ENCODE measurements at places on chromosomes 7 and 10.

GRCh38 chr10:114181971-114182370 lies 2.8 kb downstream of the TDRD1 start:
- DNase-seq = no peak

- DNase-seq = no peak
Observed at GRCh38 chr7:112891698-112892097, 101.5 kb upstream of the TMEM168 start.

GRCh38 chr7:139699640-139700504 lies 77.9 kb downstream of the HIPK2 start:
- no peak for DNase-seq

GRCh38 chr10:34578468-34578867 lies 236.6 kb downstream of the PARD3 start:
- DNase-seq = no peak

DNA sequence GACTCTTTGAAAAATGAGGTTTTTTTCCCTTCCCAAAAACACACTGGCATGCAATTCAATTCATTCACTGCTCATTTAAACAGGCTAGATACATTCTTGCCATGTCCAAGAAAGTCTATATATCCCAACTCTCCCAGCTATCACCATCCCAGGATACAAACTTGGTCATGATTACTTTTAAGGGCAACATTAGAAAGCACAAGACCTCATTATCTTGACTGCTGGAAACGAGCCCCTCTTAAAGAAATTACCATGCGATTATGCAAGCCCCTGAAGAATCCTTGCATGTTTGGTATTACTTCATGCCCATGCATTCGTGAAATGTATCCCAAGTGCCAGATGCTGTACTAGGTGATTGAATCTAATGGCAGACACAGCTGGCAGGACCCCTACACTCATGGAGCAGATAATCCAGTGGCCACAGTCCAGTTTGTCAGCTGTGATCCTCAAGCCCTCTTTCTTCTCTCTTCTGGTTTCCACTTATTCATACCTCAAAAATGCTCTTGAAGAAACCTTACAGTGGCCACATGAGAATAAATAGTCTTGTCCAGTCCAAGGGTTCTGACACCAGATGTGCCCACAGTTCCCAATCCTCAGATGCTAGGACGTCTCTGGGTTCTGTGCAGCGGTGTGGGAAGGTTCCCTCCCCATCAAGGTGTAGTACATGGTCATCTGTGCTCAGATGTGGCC lies 103.7 kb upstream of the HABP2 start:
- no peak for DNase-seq

DNA sequence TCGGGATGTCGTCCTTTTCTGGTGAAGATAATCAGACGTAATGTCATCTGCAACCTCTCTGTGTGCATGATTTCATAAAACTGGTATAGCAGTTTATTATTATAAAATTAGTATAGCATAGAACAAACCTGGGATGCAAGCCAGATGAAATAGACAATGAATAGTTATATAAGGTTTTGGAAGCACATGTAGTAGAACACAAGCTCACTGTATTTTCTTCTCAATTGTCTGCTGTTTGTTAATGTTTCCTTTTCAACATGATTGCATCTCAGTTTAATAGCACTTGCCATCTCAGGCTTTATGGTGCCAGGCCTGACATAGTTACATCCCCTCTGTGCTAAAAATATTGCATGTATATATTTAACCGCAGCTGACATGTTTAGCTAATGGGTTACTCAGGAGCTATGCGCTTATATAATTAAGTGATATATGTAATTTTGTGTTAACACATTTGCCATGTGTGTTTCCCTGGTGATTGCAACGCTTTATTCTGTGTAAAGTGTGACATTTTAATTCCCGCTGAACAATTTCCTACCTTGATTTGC lies 132.7 kb downstream of the ARID5B start:
- DNase-seq = no peak

GRCh38 chr10:1374511-1375345 lies 318.5 kb downstream of the WDR37 start:
- no peak for DNase-seq

DNA sequence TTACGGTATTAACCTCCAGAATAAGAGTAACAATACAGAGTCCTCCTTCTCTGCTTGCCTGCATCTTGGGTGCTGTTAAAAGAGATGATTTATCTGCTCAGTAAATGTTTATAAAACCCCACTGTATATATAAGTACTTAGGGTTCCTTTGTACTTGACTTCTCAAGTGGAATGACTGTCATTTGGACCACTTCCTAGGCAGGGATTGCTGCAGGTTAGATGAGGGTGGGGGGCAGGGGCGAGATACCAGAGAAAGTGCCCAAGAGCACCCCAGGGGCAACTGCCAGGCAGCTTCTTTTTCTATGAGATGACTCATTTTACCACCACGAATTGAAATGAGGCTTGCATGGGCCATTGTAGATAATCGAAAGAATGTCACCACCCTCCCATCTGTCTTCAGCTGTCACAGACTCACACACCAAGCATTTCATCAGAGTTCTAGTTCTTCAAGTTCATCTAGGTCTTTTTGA lies 421.9 kb upstream of the GALNT17 start:
- DNase-seq = no peak

GRCh38 chr10:51687296-51687695 lies 12.1 kb downstream of the CSTF2T start:
- no peak for DNase-seq

DNA sequence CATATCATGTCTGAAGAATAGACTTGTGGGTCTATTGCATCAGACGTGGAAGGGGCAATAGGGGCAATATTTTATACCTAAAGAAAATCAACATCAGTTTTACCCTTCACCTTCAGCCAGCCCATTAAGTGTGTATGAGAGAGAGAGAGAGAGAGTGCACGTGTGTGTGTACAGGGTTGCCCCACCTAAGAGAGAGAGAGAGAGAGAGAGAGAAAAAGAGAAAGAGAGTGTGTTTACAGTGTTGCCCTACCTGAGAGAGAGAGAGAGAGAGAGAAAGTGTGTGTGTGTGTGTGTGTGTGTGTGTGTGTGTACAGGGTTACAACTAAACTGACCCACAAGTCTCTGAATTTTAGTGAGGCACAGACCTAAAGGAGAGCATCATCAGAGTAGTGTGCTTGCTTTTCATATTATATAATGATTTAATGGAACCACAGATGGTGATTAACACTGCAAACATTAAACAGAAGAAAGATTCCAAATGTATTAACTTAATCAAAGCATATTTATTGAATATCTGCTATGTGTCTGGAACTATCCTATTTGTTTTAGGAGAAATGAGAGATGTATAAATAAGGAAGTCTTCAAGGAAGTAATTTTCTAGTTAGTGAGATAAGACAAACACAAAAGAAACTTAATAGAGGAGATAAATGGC lies 66.8 kb downstream of the CD36 start:
- DNase-seq = no peak

DNA sequence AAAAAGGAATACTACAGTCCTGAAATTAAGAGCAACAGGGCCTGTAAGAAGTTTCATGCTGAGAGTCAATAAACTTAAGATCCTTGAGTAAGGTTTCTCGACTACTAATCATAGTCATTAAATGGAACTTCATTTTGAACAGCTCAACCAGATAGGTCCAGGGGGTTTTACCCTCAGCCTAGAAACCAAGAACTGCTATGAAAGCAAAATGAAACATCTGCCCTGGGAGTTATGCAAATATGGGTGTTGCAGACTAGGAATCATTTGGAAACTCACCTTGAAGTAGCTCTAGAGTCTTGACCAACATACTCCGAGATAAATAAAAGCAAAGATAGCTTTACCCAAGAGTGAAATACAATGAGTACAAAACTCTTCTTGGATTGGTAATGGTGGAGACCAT lies 128.0 kb downstream of the HGF start:
- DNase-seq = no peak

DNA sequence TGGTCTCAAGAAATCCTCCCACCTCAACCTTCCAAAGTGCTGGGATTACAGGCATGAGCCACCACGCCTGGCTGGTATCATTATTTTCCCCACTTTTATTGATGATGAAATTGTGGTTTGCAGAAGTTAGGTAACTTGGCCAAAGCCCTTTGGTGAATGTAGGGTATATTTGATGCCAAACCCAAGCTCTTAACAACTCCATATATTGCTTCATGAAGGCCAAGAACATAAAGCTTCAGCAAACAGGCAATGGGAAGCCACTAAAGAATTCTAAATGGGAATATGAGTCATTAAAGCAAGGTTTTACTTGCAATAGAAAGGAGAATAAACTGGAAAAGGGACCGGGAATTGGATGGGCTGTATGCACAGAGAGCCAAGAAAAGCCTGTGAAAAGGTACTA lies 142.7 kb downstream of the KMT2E start:
- no peak for DNase-seq

DNA sequence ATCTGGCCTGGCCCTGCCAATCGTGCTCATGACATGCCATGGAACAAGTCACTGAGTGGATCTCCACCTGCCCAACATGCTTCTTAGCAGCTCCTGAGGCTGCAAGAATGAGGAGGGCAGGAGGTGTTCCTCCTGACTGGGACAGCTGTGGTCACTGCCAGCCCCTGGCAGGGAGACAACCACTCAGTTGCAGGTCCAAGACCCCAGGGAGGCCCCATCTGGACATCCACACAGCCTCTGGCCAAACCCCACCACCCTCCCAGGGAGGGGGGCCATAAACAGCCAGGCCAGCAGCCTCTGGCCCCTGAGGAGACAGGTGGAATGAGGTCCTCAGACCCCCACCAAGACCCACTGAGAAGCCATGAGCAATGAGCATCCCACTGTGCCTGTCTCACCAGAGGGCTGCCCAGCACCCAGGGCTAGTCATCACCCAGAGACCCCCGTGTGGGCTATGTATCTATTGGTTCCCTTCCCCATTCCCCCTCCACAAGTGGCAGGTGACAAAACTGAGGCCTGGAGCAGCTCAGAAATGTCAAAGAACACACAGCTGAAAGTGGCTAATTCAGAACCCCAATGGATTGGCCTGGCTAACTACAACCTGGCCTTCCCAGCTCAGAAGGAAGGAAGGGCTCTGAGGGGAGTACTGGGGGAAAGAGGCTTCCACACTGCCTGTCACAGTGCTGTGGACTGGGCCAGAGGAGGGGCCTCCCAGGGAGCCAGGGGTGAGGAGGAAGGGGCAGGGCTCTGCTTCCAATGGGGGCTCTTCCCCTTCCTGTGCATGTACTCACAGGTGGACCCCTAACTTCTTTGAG lies 3.0 kb downstream of the GPRIN2 start:
- no peak for DNase-seq

DNA sequence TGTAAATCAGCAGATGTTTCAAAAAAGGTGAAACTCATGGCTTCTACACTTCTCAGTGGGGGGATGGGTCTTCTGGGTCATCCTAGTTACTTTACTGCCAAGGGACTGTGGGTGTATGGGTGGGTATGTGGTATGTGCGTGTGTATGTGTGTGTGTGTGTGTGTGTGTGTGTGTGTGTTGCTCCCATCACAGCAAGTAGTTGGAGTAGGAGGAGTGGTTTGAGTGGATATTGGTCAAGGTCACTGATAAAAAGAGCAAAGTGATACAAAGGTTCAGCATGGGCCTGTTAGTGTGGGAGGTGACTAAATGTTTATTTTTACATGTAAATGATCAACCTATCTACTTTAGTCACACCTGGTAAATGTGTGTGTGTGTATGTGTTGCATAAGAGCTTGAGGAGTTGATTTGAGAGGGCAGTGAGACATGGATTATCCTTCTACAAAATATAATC lies 11.8 kb upstream of the COBL start:
- no peak for DNase-seq

DNA sequence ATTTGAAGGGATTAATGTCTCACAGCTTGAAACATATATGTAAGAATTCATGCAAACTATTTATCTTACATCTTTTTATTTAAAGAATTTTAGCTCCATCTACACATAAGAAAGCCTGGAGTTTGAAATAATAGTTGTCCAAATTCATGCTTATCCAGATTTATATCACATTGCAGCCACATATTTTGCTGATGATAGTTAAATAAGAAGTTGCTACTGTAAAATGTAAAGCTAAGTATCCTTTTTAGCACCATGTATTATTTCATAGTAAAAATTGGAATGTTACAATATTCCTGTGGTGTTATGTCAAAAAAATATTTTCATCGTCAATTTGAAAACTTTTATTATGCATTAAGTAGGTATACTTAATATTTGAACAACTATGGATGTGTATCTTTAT lies 27.3 kb upstream of the UMAD1 start:
- DNase-seq = no peak

DNA sequence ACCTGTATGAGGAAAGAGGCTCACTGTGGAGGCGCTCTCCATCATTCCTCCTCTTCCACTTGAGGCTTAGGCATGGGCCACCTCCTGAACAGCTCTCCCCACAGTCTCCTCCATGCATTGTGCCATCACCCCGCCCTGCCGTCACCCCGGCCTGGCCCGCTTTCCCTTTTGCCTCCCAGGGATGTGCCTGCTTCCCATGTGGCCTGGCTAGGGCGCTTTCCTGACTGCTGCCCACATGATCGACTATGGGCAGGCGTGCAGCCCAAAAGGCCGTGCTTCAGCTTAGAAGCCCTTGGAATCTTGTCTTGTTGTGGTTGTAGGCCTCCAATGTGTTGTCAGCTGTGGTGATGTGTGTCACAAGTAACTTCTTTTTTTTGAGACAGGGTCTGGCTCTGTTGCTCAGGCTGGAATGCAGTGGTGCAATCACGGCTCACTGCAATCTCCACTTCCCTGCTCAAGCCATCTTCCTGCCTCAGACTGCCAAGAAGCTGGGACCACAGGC lies 1.8 kb upstream of the ACTR3C start:
- DNase-seq = peak; percentile 74

DNA sequence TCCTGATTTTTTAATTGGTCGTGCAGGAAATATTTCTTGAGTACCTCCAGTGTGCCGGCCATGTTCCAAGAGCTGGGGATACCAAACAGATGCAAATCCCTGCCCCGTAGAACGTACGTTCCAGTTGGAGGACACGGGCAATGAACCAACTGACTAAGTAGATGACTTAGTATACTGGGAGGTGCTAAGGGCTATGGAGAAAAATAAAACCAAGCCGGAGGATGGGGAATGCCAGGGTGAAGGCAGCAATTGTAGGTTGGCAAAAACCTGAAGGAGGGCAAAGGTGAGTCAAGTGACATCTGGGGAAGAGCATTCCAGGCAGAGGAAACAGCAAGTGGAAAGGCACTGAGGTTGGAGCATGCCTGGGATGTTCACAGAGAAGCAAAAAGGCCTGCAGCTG lies 6.8 kb upstream of the VSIR start:
- no peak for DNase-seq

DNA sequence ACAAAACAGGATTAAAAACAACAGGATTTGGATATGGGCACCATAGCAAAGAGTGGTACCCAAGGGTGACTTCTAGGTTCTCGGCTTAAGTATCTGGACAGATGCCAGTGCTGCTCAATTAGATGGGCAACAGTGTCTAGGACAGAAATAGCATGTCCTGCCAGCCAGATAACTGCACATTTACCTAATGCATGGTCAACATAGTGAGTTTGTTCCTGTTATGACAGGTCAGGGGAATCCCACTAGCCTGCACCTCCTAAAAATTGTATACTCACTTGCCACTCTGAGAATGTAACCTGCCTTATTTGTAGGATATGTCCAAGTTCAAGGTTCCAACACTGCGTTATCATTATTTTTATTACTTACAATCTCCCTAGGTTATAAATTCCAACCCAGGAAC lies 471.7 kb downstream of the GRM8 start:
- no peak for DNase-seq

GRCh38 chr10:88113232-88113631 lies 249.8 kb downstream of the PTEN start:
- peak; percentile 55 for DNase-seq

- DNase-seq = no peak
Observed at GRCh38 chr7:23523486-23524075, 8.2 kb downstream of the TRA2A start.

All from AML-193 (cell line).